Inflammatory macrophage treated with lipopolysaccharide for 1 hour (primary cell): ENCODE measurements at places on chromosomes 11 and 22.

DNA sequence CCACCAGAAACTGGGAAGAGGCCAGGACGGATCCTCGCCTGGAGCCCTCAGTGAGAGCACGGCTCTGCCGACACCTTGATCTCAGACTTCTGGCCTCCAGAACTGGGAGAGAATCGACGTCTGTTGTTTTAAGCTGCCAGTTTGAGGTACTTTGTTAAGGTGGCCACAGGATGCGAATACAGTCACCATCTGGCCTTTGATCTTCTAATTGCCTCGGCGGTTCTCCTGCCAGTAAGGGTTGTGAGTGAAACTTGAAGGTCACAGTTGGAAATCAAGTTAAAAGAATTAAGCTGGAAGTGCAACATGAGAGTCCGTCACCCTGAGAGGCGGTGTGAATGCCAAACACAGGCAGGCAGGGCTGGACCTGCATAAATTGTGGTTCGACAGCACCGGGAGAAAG lies 27.9 kb downstream of the PARVB start:
- no peak for DNase-seq

DNA sequence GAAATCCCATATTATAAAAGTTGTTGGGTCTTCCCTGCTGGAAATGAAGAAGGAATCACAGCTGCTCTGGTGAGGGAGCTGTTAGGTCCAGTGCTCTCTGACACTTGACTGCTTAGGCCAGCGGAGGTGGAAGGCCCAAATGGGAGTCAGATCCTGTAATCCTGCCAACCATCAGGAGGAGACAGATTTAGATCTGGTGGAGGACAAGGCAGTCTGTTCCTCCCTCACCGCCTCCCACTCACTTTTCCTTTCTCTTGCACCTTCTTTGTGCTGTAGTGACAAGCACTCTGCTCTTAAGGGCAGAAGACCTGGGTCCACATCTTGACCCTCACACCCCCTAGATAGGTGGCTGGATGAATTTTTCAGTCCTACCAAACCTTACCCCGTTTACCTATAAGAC lies 59.7 kb upstream of the CHST1 start:
- no peak for DNase-seq

DNA sequence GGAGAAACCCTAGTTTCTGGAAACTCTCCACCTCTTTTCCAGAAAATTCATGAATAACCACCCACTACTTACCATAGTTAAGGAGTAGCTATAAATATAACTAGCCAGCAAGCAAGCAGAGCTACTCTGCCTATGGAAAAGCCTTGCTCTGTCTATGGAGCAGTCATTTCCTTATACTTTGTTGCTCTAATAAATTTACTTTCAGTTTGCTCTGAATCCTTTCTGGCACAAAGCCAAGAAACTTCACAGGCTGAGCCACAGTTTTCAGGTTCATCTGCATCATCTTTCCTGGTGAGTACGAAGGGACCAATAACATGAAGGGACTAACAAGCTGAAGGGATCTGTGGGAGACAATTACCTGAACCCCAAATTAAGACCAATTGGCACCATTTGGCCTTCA lies 4.6 kb downstream of the OR4C45 start:
- no peak for DNase-seq

DNA sequence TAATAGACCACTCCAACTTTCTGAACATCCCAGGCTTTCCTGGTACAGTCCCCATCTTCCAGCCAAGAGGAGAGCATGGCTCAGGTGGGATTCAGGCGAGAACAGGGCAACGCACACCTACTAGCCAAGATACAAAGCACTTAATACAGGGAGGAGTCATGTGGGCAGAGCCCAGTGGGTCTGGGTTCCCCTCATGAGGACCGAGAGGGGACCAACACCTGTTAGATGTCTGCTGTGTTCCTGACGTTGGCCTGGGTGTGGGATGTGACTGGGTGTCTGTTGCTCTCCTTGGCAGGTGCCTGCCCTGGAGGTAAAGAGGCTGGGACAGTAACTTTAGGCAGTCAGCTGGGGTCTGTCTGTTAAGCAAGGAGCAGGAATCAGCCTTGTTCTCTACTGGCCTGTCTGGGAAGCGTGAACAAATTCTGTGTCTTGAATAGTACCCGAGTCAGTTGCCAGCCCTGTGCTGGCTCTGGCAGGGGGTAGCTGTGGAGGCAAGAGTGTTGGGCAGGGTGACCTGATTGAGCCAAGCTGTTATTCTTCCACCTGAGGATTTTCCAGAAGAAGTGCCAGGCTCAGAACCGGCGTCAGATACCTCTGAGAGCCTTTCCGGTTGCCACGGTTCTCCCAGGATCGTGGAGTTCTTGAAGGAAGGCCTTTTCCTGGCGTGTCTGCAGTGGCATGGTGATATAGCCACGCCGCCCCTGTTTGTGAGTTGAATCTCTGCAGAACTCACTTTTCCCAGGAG lies 56.3 kb downstream of the BCR start:
- DNase-seq = no peak

DNA sequence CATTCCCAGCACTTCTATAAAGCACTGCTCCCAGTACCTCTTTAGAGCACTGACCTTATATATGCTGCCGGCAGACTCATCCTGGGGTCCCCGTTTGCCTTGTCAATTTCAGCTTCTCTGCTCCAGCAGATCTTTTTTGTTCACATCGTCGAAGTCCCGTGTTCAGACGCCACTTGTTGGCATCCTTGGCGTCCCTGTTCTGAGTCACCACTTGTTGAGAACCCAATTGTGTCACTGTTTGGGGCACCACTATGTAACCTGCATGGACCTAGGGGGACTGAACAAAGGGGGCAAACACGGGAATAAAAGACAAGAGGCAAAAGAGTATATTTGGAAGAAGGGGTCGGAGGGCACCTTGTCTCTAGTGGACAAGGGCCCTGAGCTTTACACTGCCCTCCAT lies 25.5 kb downstream of the OR10A6 start:
- DNase-seq = no peak

- no peak for DNase-seq
These were observed 25.7 kb upstream of the CRTAM start for GRCh38 chr11:122812638-122813037.

- no peak for DNase-seq
These were observed 136.2 kb downstream of the ELP4 start for GRCh38 chr11:31645747-31646146.

DNA sequence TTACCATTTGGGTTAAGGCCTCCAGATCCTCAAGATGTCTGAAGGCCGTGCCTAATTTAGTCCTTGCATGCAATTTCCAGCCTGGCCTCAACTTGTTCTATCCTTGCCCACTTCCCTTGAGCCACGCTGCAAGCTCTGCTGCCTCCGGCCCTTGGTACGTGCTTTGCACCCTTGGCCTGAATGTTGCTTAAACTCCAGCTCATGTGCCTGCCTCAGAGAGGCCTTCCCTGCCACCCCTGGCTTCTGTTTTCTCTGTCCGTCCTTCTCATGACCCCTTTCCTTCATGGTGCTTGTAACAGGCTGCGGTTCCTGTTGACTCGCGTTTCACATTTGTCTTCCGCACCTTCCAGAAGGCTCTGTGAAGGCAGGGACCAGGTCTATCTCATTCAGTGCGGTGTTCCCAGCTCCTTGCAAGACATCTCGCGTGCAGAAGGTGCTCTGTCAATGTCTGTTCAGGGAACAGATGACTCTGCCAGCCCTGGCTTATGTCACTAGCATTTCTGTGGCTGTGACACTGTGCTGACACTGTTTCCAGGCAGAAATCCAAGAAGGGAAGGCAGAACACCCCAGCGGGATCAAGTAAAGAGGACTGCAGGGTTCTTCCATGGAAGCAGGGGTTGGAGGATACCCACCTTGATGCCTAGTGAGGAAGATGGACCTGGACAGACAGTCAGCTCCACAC lies 61.8 kb downstream of the FBLN1 start:
- DNase-seq = no peak

DNA sequence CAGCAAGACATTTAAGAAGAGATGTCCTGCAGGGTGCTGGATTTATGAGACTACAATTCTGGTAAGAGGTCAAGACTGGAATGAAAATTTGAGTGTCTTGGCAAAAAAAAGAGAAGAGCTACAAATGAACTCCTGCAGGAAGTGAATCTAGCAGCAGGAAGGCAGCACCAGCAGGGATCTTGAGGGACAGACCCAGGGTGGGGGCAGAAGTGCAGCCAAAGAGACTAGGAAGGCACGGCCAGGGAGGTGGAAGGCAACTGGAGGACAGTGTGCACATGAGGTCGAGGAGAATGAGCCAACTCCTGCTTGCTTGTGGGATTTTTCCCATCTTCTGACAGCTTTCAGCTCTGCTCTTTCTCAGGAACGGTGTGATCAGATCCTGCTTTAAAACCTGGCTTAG lies 263.2 kb downstream of the BUD13 start:
- DNase-seq = no peak

DNA sequence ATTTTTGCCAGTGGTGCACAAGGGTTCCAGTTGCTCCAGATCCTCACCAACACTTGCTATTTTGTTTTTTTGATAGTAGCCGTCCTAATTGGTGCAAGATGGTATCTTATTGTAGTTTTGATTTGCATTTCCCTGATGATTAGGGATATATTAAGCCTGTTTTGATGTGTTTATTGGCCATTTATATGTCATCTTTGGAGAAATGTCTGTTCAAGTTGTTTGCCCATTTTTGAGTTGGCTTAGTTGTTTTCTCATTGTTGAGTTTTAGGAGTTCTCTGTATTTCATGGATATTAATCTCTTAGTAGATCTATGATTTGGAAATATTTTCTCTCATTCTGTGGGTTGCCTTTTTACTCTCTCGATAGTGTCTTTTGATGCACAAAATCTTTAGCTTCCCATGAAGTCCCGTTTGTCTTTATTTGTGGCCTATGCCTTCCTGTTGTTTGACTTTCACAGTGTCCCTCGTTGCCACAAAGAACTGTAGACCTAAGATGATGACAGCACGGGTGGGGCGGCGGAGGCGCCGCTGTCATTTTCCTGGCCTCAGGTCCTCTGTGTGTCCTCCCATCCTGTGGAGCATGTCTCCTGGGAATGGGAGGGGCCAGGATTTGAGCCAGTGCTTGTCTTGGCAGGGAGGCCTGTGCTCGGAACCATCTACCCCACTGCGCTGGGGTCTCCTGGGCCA lies 33.5 kb downstream of the LRP5 start:
- no peak for DNase-seq

GRCh38 chr11:10606536-10607208 lies 38.2 kb upstream of the LYVE1 start:
- DNase-seq = peak; percentile 86

DNA sequence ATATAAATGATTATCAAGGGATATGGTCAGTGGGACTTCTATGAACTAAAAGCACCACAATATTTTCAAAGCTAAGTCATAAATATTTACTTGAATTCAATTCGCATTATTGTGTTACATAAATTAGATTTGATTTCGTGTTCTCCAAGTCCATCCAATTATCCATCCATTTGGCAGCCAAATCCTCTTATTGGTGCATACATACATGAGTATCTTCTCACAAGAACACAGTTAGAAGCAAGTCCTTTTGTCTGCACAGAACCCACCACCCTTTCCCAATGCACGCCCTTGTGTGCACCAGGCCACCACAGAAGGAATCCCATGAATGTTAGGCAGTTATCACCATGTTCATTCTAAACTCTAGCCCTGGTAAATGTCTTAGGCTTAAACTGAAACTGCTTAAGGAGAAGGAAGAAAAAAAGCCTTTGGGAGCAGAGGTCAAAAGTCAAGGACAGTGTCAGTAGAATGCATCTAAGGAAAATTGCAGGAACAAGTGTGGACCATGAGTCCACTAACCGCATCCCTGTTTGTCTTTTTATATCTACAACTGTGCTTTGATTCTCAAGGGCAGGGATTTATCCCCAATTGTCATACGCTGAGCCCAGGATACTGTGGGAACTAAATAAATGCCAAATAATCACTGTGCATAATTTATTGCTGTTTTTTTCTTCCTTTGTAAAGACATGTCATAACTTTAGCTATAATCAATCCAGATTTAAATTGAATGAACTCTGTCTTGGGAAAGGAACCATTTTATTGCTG lies 108.2 kb upstream of the DDI1 start:
- no peak for DNase-seq

DNA sequence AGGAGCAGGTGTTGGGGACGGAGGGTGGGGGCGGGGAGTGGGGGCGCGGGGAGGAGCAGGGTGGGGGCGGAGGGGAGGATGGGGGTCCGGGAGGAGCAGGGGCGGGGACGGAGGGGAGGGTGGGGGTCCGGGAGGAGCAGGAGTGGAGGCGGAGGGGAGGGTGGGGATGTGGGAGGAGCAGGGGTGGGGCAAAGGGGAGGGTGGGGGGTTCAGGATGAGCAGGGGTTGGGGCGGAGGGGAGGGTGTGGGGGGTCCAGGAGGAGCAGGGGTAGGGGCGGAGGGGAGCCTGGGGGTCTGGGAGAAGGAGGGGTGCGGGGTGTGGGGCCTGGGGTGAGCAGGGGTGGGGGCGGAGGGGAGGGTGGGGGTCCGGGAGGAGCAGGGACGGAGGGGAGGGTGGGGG lies 17.1 kb downstream of the CRELD2 start:
- peak; percentile 38 for DNase-seq

DNA sequence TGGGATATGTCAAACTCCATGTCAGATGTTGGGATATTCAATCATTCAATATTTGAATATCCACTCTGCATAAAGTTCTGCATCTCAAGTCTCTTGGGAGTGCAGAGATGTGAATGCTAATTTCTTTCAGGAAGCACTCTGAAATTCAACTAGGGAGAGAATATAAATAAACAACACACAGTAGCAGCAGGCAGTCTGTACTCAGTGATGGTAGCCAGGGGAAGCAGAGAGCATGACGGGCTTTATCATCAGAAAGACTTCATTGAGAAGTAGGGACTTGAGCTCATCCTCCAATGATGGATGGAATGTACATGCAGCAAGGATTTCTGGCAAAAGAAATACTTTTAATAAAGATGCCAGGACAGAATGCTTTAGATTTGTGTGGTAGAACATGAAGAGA lies 9.8 kb upstream of the TEAD1 start:
- no peak for DNase-seq

- DNase-seq = no peak
These were observed 76.8 kb upstream of the PARVG start for GRCh38 chr22:44103735-44104480.

- no peak for DNase-seq
These were observed 867.6 kb downstream of the TBC1D22A start for GRCh38 chr22:47629791-47630655.

- DNase-seq = no peak
These were observed 10.2 kb upstream of the PRAME start for GRCh38 chr22:22569218-22569617.

DNA sequence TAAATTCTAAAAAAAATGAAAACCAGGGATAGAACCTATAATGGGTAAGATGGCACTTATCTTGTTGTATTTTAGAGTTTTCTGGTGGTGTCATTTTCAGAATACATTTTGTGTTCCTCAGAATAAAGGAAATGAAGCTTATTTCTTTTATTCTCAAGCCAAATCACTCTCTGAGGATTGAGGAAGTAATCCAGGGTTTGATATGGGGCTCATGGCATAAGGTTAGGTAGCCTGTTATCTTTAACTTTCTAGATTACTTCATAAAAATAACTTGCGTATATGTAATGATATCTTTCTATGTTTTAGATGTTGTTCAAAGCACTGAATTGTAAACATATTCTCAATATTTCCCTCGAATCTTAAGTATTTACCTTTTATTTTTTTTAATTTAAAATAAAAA lies 33.5 kb downstream of the PDE3B start:
- no peak for DNase-seq

DNA sequence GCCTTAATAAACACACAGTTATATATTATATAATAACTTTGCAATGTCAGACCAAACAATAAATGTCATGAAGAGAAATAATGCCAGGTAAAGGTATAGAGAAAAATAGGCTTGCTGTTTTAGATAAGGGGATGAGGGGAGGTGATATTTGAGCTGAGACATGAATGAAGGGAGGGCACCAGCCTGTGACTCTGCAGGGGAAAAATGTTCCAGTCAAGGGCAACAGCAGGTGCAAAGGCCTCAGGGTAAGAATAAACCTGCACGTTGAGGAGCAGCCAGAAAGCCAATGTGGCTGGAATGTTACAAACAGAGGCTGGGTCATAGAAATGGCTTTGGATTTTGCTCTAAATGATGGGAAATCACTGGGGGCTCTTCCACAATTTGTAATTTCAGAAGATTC lies 519.6 kb downstream of the SOX6 start:
- DNase-seq = no peak
